ENCODE measurements at places on chromosomes 4 and X.

DNA sequence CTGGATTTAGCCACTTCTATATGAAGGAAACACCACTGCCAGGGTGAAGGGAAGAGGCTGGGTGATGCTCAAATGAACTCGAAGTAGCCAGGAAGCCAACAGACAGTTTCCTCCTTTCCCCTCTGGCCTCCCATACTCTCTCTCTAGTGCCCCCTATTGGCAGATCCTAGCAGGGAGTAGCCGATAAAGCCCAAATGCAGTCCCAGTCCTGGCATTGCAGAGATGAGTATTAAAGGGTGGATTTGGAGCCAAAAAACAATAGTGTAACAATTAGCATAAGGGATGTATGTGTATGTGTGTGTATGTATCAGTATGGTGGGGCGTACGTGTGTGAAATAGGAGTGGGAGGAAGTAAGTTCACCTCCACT is 213.8 kb upstream of the LDB2 start:
- no peak for DNase-seq

DNA sequence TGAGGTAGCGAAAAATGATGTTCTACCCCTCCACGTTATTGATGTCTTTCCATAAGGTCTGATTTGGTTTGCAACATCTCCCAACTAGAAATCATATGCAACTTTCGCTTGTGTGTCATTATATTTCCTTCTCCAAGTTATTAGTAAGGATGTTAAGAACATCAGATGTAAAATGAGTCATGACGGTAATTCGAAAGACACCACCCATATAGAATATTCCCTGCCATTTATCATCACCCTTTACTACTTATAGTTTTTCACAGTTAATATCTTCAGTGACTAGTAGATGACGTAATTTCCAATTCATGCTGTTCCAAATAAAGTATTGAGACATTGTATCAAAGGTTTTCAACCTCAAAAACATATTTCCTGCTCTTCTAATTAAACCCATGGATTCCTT is 146.7 kb upstream of the MAP3K15 start:
- no peak for DNase-seq

- DNase-seq: no peak
These were observed 67.1 kb upstream of the GUCY1A1 start for GRCh38 chr4:155599596-155599995.

DNA sequence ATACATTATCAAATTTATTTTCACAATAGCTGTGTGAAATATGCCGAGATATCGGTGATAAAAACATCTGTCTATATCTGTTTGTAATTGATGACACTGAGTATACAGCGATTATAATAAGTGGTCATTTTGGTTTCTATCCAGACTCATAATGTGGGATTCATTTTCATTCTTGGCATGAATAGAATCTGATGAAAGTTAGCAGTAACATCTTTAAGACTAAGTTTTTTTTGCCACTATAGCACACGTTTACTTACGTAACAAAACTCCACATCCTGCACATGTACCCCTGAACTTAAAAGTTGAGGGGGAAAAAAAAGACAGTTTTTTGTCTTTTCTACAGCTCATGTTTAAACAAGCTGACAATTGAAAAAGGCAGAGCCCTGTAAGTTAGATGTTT is 86.4 kb downstream of the PPA2 start:
- no peak for DNase-seq

DNA sequence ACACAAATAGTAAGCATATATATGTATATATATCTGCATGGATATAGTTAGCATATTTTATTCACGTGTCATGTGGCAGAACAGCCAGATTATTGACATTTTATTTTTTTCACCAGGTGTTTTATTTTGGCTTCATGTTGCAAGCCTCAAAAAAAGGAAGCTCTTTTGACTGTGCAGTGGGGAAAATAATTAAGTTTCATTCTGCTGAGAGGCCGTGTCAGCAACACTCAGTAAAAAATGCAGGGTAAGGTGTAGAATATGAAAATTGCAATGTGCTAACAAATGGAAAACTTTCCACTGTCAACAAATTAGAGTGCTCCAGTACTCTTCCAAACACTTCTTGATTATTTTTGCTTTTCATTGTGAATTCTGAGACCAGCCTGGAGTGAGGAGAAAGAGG is 511.5 kb downstream of the GLUD2 start:
- no peak for DNase-seq

DNA sequence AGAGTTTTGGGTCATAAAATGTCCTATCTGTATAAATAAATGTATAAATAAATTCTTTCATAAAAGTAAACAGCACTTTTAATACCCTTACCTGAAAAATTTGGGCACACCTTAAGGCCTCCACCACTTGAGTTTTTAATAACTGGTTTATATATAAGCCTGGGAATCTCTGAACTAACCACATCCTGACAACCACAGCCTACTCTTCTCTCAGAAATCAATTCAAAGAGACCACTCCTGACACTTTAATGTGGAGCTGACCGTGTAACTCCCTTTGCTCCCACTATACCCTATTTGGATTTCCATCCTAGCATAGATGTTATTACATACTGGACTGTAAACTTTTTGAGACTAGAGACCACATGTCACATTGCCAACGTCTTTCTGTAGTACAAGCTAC is 3.5 kb downstream of the FBXL5 start:
- DNase-seq: no peak

DNA sequence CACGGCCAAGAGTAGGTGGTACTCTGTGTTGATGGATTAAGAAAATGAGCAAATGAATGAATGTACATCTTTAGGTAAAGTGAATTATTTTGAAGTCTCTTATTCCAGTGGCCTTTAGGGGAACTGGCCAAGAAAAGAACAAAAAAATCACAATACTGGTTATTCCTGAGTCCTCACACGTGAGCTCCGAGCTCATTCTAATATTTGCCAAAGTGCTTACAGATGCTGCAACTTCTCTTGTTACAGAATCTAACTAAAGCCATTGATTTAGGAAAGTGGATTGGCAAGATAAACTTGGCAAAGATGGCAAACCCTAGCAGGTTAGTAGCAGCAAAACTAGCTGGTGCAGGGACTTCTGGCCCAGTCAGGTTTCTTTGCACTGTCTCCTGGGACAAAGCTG is 37.6 kb downstream of the IDS start:
- DNase-seq: no peak

- DNase-seq: no peak
These were observed 15.0 kb downstream of the G6PD start for GRCh38 chrX:154531626-154532025.

- no peak for DNase-seq
These were observed 30.5 kb upstream of the NSG1 start for GRCh38 chr4:4356106-4357041.

DNA sequence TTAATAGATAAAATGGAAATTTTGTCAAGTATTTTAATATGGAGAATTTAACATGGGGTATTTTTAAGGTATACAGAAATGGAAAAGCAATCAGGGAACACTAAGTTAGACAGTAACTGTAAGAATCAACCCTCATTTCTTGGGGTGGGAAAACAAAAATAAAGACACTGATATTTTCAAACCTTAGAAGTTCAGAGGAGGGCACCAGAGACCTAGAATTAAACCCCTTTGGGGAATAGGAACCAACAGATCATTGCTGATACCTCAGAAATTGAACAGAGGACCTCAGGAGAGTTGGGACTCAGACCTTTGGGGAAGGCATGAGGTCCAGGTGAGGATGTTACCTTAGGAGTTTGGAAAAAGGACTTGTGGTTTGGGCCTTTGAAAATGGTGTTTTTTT is 435.6 kb downstream of the TMA16 start:
- DNase-seq: no peak

- DNase-seq: no peak
These were observed 340.4 kb downstream of the FSTL5 start for GRCh38 chr4:161823450-161823849.

GRCh38 chr4:184265546-184266351 is 48.1 kb upstream of the ENPP6 start:
- DNase-seq: no peak

- DNase-seq: no peak
These were observed 38.0 kb downstream of the APBB2 start for GRCh38 chr4:41176340-41176739.

DNA sequence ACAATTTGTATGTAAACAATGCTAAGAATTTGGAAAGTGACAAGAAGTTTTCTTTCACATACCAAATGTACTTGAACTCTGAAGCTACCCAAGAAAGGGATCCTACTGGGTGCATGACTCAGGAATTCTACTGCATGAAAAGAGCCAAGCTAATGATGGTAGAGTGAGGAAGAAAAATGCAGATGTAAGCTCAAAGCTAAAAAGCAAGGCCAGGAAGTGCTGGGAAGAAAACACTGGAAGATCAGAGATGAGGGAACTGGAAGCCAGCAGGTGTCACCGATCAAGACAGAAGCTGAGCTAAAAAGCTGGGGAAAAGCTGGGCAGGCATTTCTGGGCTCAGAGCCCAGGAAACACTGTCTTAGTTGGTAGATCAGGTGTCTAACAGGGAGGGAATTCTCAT is 449.1 kb downstream of the NKX6-1 start:
- no peak for DNase-seq

DNA sequence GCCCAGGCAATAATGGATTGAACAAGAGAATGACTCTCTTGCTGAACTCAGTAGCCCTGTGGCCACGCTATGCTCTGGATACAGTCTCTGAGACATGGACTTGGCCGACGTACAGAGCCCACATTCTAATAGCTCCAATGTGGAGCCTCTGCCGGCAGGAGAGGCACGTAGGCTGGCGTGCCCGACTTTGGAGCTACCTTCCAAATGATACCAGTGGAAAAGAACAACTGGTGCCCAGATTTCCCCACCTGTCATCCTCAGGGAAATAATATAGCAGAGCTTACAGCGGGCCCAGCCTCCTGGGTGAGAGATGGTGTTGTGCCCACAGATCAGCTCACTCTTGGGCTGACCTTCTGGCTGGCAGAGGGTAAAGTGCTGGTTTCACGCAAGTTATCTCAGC is 10.6 kb downstream of the NDP start:
- DNase-seq: no peak
